T-cell (primary cell): ENCODE measurements at places on chromosomes 1 and 21. TPM values are rescaled to one million over a fixed set of nuclear protein-coding genes. Genes with fewer than 3 reads are reported as not detected.

GRCh38 chr1:219544163-219544846 lies 68.6 kb downstream of the ZC3H11B start:
- no peaks in the 10 kb centered on the region for H3K27me3 ChIP-seq
- H3K27ac ChIP-seq = no peak overlapping the region
- H3K4me1 ChIP-seq = no peaks in the 10 kb centered on the region
- no peak overlapping the region for H3K4me3 ChIP-seq

NBPF6 gene
- total RNA-seq = not detected

DNA sequence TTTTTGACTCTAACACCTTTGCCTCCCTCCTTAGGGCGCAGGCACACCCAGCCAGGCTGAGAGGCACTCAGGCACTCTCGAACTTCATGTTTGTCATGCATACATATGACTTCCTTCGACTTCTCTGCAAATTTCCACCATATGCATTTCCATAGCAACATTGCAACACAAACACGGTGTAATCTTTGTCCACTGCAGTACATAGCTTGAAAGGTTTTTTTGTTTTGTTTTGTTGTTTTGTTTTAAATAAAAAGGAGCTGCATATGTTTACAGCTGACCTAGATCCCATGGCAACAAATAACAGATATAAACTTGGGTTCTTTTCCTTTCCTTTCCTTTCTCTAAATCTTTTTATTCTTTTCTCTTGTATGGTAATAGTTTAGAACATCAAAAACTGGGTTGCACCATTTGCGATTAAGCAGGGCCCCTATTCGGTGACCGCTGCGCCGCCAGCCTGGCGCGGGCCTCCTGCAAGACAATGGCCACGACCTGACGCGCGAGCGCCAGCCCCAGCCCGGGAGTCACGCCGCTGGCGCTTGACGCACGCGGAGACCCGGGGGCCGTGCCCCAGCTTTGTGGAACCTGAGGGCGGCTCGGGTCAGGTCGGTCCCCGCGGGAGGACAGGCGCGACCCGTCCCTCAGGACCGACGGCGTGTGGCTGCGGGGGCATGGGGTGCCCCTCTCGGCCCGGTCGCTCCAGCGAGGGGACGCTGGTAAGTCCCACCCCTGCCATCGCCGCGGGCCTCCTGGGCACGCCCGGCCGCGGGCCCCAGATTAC lies 35.2 kb downstream of the CCN1 start:
- H3K36me3 ChIP-seq = no peaks in the 10 kb centered on the region
- H3K4me3 ChIP-seq = no peak overlapping the region
- no peak for DNase-seq
- H3K27ac ChIP-seq = no peak overlapping the region
- H3K4me1 ChIP-seq = no peaks in the 10 kb centered on the region
- H3K27me3 ChIP-seq = no peaks in the 10 kb centered on the region

- no peaks in the 10 kb centered on the region for H3K27me3 ChIP-seq
- H3K4me1 ChIP-seq = no peaks in the 10 kb centered on the region
- no peak for DNase-seq
- H3K27ac ChIP-seq = no peak overlapping the region
- no peak overlapping the region for H3K4me3 ChIP-seq
- H3K36me3 ChIP-seq = no peaks in the 10 kb centered on the region
These were observed 23.2 kb upstream of the SLC2A1 start for GRCh38 chr1:42981871-42982270.
